ENCODE measurements at places on chromosomes 13 and 19.

DNA sequence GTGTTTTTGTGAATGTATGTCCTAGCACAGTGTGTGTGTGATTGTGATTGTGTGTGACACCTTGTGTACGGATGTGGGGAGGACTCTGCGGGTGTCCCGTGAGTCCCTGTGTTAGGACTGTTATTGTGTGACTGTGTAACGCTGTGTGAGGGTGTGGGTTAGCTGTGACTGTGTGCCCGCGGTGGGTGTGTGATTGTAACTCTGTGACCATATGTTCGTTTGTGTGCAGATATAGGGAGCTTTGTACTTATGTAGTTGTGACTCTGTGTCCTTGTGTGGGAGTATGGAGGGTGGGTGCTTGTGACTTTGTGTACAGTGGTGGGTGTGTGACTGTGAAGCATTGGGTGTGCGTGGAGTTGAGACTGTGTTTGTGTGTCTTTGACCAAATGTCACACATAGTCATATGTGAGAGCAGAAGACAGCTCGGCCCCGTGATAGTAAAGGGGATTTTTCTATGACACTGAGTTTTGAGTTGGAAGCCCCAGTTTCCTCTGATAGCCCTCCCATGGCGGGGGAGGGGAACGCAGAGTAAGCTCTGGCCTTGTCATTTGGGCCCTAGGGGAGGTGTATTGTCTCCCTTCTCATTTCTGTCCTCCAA, 949 bp upstream of the ZNF260 start:
- DNase-seq, result no peak

GRCh38 chr13:95642028-95642621, 2.4 kb downstream of the DZIP1 start:
- no peak for DNase-seq

DNA sequence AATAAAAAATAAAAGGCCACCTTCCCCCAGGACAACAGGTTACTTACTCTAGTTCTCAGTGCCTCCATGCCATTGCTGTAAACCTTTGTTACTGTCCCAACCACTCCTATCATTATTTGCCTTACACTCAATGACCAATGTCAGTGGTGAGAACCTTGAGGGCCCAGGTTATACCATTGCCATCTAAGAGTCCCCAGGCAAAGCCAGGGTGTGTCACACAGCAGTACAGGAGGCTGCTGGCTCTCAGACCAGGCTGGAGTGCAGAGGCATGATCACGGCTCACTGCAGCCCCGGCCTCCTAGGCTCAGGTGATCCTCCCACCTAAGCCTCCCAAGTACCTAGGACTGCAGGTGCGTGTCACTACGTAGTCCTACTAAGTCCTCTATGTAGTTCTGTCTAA, 6.1 kb downstream of the ELAVL1 start:
- DNase-seq, result no peak

- no peak for DNase-seq
These were observed 12.2 kb downstream of the RHPN2 start for GRCh38 chr19:33052352-33052972.

GRCh38 chr19:23774524-23774971, 15.9 kb upstream of the ZNF681 start:
- DNase-seq, result no peak

DNA sequence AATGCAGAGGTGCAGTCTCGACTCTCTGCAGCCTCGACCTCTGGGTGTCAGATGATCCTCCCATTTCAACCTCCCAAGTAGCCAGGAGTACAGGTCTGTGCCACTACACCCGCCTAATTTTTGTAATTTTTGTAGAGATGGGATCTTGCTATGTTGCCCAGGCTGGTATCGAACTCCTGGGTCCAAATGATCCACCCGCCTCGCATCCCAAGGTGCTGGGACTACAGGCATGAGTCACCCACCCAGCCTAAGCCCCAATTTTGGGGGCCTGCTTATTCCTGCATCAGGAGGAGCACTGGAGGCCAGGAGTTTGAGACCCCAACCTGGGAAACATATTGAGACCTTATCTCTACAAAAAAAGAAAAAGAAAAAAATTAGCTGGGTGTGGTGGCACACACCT, 80.1 kb upstream of the ADGRE5 start:
- DNase-seq, result no peak
